A549 treated with ZK216348 at 1 μM for 4 hours (cell line): ENCODE measurements at places on chromosomes 2 and 18. TPM values are rescaled to one million over a fixed set of nuclear protein-coding genes. Genes with fewer than 3 reads are reported as not detected.

ACKR3 gene
- 12.0 to 26.8 TPM (median 19.4 TPM) in 5 replicates for total RNA-seq

HAUS1 gene
- total RNA-seq = 30.6 to 70.2 TPM (median 34.2 TPM) in 5 replicates

CSRNP3 gene
- total RNA-seq = not detected in 5 replicates

MC4R gene
- not detected in 5 replicates for total RNA-seq

C2orf72 gene
- 5.3 to 8.1 TPM (median 6.5 TPM) in 5 replicates for total RNA-seq

CYS1 gene
- total RNA-seq = 1.2 to 1.8 TPM (median 1.4 TPM) in 5 replicates

DNER gene
- total RNA-seq = 7.1 to 12.4 TPM (median 9.0 TPM) in 5 replicates

HNMT gene
- 0.36 to 2.4 TPM (median 1.3 TPM) in 5 replicates for total RNA-seq

ZNF892 gene
- total RNA-seq = 0.28 to 0.70 TPM (median 0.40 TPM) in 5 replicates

ACVR2A gene
- total RNA-seq = 3.3 to 5.5 TPM (median 4.4 TPM) in 5 replicates

CD8B2 gene
- not detected in 5 replicates for total RNA-seq

CFAP65 gene
- total RNA-seq = 0.11 to 0.23 TPM (median 0.18 TPM) in 5 replicates

GPR39 gene
- total RNA-seq = 7.4 to 10.3 TPM (median 9.6 TPM) in 5 replicates

SLC23A3 gene
- 0.28 to 0.80 TPM (median 0.46 TPM) in 5 replicates for total RNA-seq

SLC30A3 gene
- total RNA-seq = 1.9 to 4.2 TPM (median 3.6 TPM) in 5 replicates

ZSWIM2 gene
- not detected in 5 replicates for total RNA-seq

PRSS56 gene
- 0.08 to 0.31 TPM (median 0.20 TPM) in 4 of 5 replicates, not detected in the other for total RNA-seq

ATP8B1 gene
- total RNA-seq = 5.9 to 10.4 TPM (median 8.3 TPM) in 5 replicates

EGR4 gene
- total RNA-seq = 0.09 to 0.43 TPM (median 0.20 TPM) in 5 replicates

OTX1 gene
- total RNA-seq = 2.2 to 4.5 TPM (median 4.1 TPM) in 5 replicates

SCYGR5 gene
- not detected in 5 replicates for total RNA-seq

CNRIP1 gene
- total RNA-seq = 1.5 to 2.3 TPM (median 2.0 TPM) in 5 replicates

TPO gene
- 0.13 to 0.29 TPM (median 0.13 TPM) in 3 of 5 replicates, not detected in the others for total RNA-seq

MYL12A gene
- 261 to 397 TPM (median 307 TPM) in 5 replicates for total RNA-seq

MAB21L4 gene
- 0.16 to 0.34 TPM (median 0.18 TPM) in 4 of 5 replicates, not detected in the other for total RNA-seq

PLEK gene
- not detected in 5 replicates for total RNA-seq

USP40 gene
- 20.0 to 27.4 TPM (median 25.1 TPM) in 5 replicates for total RNA-seq

RAMP1 gene
- not detected in 5 replicates for total RNA-seq

MARCO gene
- total RNA-seq = 0.14 TPM in 1 of 5 replicates, not detected in the others

ANKRD62 gene
- not detected in 5 replicates for total RNA-seq

TDRD15 gene
- not detected in 5 replicates for total RNA-seq

BOLL gene
- not detected in 5 replicates for total RNA-seq

HES6 gene
- 7.5 to 18.3 TPM (median 14.7 TPM) in 5 replicates for total RNA-seq

GLI2 gene
- 15.4 to 28.5 TPM (median 26.0 TPM) in 5 replicates for total RNA-seq

CDK15 gene
- not detected in 5 replicates for total RNA-seq

DYSF gene
- 0.61 to 0.91 TPM (median 0.75 TPM) in 5 replicates for total RNA-seq

ATP6V1C2 gene
- total RNA-seq = 0.07 to 0.31 TPM (median 0.17 TPM) in 4 of 5 replicates, not detected in the other

C2orf80 gene
- total RNA-seq = not detected in 5 replicates

TEX44 gene
- total RNA-seq = not detected in 5 replicates

GPR45 gene
- total RNA-seq = not detected in 5 replicates

UGT1A6 gene
- 0.65 to 1.6 TPM (median 1.0 TPM) in 5 replicates for total RNA-seq
